ENCODE measurements at places on chromosomes 4 and X.

DNA sequence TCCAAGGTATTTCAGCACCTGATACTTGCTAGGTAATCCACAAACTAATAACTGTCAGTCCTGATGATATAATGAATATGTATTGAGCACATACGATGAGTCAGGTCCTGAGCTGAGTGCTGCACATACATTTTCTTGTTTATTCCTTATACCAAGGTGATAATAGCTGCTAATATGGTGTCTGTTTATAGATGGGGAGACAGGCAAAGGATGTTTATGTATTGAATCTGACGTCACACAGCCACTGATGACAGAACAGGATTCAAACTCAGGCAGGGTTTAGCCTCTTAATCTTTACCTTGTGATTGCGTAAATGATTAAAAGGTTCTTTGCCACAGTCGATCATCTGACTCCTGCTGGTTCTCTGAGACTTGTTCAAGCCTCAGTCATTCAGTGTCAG, 609.9 kb upstream of the CPEB2 start:
- DNase-seq, result no peak

DNA sequence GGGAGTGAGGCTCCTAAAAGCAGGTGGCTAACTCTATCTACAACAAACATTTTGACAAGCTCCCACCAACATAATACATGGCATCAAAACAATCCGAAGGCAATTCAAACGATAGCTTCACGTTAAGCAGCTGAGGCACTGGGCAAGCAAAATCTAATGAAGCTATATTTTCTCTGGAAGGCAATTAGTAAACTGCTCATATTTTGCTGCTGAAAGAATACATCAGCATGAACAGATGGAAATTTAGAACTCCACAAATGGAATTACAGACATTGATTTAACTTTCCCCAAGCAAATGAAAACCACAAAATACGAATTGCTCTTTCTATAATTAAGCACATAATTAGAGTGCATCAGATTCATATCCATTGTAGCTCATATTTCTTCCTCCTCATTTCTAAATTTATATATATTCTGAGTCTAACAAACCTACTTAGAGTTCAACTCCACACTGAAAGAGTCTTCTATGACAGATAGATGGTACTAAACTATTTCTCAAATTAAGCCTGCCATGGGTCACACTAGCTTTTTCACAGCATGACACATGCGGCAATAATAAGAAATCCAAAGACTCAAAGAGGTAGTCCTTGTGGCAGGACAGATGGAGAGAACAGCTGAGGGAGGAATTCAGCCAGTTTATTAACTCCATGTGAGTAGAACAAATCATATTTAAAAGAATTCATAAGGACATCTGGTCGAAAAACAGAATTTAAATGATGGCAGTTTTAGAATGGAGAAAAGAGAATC, 305.4 kb downstream of the MAPK10 start:
- DNase-seq, result no peak

GRCh38 chr4:107863416-107863815, 38.7 kb downstream of the SGMS2 start:
- no peak for DNase-seq

DNA sequence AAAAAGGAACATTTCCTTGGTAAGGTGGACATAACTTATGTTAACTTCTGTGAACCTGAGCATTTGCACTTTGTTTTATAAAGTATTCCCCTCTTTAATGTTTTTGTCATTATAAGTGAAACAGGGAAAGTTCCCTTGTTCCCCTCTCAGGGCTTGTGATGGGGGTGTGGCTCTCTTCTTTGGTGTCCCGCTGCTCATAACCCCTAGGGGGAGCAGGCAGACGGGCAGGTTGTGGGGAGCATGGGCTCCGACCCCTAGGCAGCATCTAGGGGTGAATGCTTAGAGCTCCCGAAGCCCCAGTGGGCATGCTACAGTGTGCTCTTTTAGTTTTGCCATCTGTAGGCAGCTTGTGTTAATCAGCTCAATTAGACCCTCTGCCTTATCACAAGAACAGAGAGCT, 200.4 kb downstream of the DACH2 start:
- no peak for DNase-seq

DNA sequence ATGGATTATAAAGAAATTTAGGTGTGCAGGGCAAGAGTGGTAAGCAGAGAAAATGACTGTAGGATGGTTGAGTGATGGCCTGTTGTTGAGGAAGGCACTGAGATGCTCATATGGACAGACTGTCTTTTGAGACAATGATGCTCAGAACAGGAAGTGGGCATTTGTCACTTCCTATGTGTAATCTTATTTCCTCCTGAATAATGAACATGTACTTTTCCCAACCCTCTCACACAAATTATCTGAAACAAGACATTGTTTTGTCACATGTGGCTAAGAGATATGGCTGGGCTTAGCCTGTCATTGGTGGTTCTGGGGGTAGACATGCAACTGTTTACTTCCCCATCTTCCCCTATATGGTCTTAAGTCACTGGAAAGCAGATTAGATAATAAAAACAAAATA, 240.5 kb downstream of the CFAP47 start:
- DNase-seq, result no peak

- no peak for DNase-seq
These were observed 96.7 kb upstream of the FTHL17 start for GRCh38 chrX:31168551-31168950.

GRCh38 chr4:163611784-163612445, 117.4 kb downstream of the TMA16 start:
- no peak for DNase-seq

DNA sequence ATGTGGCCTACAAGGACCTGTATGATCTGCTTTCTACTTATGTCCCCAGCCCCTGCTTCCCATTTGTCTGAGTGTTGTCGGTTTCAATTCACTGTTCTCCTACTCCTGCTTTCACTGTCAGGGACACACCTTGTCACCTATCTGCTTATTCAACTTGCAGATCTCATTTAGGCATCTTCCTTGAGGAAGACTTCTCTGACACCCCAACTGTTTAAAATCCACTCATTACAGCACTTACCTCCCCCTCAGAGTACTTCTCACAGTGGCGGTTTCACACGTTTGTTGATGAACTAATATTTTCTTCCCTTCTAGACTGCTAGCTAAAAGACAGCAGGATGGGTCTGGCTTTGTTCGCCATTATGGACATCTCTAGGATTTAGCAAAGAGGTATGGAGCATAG, 279.9 kb upstream of the TET2 start:
- no peak for DNase-seq

DNA sequence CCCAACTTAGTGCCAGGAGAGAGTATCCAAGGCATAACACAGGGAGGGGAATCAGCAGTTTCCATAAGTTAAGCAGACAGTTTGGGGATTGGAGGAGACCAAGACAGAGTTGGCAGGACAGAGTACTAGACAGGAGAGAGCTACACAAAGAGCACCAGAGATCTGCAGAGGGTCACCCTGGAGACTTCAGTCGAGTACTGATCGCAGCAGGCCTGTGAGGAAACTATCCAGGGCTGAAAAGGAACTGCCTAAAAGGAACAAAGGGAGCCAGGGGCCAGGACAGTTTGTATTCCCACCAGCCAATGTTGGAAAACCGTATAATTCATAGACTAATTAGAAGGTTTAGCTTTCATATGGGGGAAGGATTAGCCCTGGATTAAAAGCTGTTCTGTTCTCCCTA, 80.6 kb upstream of the ENPP6 start:
- no peak for DNase-seq

DNA sequence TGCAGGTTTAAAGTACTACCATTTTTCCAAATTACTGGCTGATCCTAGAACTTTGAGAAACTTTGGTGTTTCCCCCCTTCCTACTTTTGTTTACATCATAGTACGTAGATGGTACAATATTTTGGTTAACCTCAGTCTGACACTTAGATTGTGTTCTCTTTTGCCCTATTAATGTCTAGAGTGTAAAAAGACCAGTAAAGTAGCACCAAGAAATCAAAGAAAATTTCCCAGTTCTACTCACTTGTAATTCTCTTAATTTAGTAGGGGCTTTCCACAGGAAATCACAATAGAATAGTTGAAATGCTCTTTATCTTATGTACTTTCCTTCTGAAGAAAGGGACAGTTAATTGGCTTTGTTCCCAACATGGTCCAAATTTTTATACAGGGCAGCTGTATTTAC, 51.6 kb downstream of the NFKB1 start:
- peak; percentile 51 for DNase-seq

DNA sequence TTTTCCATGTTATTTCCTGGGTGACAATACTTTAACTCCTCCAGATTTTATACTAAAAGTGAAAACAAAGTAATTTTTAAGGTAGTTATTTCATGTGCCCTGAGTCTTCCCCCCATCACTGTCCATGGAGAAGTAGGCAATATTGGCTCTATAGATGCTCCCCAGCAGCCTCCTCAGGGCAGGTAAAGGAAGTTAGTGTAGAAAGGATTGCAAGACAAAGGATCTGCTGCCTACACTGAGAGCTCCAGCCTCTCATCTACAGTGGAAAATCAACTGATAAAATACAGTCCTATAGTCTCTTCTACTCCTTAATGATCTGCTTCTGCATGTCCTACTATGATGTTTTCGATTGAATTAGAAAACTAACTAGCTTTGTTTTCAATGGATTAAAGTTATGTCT, 8.5 kb downstream of the POU3F4 start:
- no peak for DNase-seq

DNA sequence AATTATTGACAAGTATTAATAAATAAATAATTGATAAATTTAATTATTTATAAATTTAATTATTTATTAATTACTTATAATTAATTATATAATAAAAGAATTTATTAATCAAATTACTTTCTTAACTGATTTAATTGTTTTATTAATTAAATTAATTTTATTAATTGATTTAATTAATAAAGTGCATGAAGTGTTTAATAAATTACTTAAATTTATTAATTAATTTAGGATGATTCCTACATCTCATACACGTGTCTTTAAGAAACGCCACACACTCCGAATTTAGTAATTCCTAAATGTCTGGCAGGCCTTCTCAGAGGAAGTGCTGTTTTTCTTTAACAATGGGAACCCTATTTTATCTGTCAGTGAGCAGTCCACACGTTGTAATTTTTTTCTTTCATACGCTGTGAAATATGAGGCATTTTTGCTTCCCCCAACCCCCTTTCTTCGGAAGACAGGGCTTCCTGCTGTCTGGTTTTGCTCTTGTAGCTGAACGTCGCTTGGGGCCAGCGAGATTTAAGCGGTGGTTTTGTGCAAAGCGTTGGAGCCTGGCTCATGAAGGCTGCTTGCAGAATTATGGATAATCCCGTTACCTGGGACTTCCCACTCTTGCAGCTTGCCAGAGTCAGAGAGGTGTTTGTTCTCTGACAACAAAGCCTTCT, 46.8 kb downstream of the CRLF2 start:
- DNase-seq, result peak; percentile 5

DNA sequence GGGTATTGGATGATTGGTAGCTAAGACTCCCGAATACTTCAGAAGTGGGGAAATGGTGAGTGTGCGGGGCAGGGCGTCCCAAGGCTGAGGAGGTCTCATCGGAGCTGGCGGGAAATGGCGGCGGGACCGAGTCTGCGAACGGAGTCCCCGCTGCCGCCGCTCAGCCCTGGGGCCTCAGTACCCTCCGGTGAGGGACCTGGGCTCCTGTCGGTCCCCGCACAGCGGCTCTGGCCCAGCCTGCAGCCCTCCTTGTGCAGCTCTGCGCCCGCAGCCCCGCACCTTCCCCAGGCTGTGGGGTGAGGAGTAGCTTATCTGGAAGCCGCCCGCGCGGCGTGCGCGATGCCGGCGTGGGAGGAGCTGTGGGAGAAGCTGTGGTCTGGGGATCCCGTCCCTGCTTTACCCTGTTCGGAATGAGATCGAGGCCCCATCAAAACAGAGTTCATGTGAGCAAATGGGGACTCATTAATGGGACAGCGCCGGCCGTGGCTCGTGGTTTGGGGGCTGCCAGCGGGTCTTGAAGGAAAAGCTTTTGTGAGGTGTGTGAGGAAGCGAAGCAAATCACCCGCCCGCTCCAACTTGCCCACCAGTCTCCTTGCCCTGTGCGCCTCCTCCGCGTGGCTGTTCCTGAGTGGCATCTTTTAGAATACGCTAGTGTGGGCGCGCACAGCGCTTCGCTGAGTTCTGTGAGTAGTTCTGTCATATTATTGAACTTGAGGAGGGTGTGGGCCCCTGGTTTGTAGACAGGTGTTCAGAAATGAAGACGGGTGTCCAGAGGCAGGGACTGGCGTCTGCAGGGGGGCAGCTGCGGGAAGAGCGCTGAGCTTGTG, 531 bp downstream of the ZNF141 start:
- DNase-seq, result peak; percentile 71

GRCh38 chr4:164012396-164013027, 518.0 kb downstream of the TMA16 start:
- peak; percentile 63 for DNase-seq

DNA sequence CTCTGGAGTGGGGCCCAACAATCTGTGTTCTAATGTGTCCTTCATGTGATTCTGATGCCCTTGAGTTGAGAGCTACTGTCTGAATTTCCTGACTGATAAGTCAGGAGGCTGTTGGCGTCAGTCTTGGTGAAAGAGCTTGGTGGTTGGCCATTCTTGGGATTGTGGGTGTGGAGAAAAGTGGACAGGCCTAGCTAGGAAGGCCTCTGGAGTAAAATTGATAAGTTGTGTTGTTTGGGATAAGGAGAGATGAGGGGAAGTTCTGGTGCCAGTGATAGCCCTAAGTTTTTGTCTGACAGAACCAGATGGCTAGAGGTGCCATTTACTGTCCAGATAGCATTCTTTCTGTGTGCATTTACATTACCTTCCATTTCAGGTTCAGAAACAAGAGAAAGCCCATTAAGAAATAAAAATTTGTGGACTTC, 11.7 kb downstream of the NSD2 start:
- DNase-seq, result no peak

DNA sequence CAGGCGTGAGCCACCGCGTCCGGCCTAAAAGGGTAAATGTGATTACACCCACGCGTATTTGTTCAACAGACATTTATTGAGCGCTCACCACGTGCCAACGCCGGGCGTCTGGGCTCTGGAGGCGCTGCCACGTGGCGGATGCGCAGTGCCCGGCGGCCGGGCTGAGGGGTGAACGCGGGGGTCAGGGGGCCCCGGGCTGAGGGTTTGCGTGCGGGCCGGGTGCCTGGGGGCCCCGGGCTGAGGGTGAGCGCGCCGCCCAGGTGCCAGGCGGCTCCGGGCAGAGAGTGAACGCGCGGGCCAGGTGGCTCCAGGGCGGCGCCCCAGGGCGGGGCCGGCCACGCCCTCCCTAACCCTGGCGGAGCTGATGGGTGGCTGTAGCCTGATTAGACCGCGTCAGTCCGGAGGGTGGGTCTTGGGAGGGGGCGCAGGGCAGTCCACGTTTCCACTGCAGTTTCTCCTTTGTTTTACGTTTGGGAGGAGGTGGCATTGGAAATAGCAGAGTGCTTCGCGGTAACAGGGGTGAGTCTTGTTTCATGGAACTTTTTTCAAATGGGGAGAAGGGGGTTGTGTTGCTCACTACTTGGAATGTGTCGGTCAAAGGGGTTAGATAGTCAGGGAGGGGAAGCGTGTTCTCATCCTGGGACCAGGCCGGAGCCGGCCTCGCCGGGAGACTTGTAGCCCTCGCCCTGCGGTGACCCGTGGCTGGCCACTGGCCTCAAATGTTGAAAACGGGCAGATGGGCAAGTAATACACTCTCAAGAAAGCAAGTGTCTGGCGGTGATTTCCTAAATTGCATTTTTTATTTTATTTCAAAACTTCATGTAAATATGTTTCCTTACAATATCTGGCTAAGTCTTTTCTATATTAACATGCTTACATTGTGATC, at the start of gene ZFP42:
ZFP42 (plus strand) TSS at position 450 of the 886 bp plus-strand sequence. CDS start 7,037 bp downstream, outside the sequence.
- peak; percentile 6 for DNase-seq

- peak; percentile 66 for DNase-seq
These were observed 42.3 kb upstream of the SRD5A3 start for GRCh38 chr4:55303760-55304165.

Data from astrocyte of the hippocampus (primary cell).